ENCODE measurements at places on chromosomes 4 and X.

DNA sequence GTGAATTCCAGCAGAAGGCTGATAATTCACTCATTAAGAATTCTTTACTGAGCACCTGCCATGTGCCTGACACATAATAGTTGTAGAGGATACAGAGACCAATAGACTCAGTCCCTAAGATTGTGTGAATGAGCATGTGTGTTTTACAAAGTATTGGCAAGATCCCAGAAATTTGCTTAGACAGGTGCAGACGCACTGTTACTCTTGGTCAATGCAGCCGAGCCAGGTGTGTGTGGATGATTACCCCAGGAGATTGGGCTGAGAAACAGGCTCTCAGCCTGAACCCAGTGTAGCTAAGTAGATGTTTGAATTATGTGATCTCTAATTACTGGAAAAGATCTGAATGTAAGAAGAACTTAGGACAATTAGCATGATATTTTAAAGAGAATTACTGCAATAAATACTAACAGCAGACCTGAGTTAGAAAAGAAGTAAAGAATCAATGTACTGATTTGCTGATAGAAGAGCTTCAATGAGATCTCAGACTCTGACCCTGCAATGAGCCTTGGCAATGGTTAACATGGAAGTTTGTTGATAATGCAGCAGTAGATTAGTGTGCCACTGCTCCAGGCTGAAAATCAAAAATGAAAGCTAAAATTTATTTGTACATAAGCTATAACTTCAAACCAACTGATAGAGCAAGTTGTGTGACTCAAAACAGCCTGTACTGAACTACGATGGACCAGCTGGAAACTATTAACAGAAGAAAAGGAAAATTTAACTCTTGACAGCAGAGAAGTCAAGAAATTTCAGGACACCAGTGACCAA is 32.2 kb upstream of the NDST4 start:
- DNase-seq: no peak

DNA sequence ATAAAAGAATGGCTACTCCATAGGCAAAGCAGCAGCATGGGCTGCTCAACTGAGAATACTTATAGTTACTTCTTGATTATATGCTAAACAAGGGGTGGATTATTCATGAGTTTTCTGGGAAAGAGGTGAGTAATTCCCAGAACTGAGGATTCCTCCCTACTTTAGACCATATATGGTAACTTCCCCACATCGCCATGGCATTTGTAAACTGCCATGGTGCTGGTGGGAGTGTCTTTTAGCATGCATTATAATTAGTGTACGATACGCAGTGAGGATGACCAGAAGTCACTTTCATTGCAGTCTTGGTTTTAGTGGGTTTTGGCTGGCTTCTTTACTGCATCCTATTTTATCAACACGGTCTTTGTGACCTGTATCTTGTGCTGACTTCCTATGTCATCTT is 141.5 kb downstream of the MAGEB17 start:
- DNase-seq: no peak

- no peak for DNase-seq
Measured at GRCh38 chrX:79139446-79139845, 5.0 kb upstream of the GPR174 start.

DNA sequence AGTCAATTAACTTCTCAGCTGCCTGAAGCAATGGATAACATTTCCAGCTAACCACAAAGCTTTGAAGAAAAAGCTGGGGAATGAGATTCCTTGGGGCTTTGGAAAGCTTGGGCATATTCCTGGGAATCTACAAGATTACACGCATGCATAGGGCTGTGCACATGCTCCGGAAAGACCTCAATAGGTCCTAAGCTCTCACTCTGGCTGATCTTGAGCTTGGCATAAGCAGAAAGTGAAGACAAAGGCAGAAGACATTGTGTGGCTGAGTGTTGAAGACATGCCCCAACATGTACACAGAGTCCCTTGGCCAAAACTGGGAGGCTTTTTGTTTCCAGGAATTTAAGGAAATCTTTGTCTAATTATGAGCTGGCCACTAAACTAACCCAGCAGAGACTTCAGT is 31.2 kb downstream of the ATG4A start:
- no peak for DNase-seq

- no peak for DNase-seq
Measured at GRCh38 chrX:149650162-149650561, 18.6 kb upstream of the TMEM185A start.

DNA sequence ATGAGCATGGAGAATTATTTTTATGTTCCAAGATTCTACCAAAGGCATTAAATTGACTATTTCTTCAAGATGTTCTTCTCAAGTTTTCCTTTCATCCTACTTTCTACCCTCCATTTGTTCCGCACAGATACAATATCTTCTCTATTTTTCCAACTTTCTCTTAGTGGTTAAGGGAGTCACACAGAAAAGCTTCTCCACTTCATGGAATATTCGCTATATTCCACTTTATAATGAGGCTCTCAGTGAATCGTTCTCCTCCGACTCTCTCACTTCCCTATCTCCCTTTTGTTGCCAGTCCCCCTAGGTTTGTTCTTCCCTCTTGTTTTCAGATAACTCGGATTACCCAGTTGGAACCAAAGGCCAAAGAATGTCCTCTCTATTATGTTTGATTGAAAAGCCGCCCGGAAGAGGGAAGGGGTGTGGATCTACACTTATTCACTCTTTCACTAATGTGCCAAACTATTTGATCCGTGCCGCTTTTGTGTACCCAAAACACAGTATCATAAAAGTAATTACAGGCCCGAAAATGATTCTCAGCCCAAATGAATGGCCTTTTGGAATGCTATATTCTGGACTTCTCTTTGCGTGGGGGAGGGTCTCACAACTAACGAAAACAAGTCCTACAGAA is 1.2 kb downstream of the SH3D19 start:
- no peak for DNase-seq

DNA sequence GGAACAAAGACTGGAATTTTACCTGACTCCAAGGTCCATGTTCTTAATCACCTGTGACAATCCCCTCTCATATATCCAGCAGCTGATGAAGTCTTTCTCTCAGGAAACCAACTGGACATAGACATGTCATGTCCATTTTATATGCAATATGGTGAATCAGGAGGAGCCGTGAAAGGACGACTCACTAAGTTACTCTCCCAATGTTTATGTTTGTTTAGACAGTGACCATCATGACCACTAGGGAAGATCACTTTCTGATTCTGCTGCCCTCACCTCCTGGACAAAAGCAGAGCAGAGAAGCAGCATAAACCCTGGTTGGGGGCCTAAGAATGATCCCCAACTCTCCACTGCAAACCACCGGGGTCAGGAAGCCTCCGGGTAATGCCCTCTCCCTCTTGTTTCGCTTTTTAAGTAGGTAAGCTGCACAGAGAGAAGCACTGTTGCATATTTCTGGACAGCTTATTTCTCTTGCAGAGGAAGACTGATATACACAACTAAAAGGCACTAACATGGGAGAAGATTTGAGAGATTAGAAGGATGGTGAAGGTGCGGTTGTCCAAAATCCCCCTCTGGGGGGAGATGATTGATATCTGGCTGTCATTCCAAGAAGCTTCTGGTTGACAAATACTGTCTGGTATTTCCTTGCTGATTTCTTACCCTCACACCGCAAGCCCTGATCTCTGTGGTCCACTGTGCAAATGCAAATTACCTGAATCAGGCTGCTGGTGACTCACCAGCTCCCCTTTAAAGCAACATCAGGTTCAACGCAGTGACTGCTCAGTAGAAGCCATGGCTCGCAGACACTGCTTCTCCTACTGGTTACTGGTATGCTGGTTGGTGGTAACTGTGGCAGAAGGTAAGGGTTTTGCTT is at the start of gene ODAPH:
TSS of gene ODAPH (plus strand) at position 773 of the 871 bp plus-strand sequence. CDS start at position 790, 17 bp downstream.
- no peak for DNase-seq

DNA sequence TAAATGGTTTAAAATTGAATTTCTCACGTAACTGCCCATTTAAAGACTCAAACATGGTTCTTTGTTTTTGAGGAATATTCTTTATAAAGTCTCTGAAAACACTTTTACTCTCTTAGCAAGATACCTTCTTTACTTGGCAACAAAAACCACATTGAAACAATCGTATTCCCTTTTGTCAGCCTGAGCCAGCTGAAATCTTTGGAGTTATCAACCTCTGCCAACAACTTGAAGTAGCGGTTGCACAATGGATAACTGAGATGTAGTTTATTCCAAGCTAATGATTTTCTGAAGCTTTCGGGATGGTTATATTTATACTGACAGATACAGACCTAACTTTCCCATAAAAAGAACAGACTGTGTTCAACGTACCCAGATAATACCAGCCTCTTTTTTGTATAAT is 561.3 kb downstream of the IL1RAPL1 start:
- DNase-seq: no peak

DNA sequence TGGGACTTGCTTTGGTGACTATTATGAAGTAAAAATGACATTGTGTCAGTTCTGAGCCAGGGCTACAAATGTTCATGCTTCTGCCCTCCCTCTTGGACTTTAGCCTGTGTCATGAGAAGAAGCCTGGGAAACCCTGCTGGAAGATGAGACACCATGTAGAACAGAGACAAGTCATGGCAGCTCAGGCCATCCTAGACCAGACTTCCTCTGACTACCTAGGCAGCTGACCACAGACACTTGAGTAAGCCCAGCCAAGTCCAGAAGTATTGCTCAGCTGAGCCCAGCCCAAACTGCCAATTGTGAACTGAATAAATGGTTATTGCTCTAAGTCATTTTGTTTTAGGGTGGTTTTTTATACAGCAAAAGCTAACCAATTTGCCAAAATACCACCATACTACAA is 467.6 kb upstream of the CNKSR2 start:
- DNase-seq: no peak

GRCh38 chr4:23134331-23134730 is 441.6 kb downstream of the GBA3 start:
- no peak for DNase-seq

- no peak for DNase-seq
Measured at GRCh38 chr4:177511611-177512010, 69.4 kb upstream of the AGA start.

Measured in NCI-H187 (cell line).